ENCODE measurements at places on chromosomes 3 and 15.

DNA sequence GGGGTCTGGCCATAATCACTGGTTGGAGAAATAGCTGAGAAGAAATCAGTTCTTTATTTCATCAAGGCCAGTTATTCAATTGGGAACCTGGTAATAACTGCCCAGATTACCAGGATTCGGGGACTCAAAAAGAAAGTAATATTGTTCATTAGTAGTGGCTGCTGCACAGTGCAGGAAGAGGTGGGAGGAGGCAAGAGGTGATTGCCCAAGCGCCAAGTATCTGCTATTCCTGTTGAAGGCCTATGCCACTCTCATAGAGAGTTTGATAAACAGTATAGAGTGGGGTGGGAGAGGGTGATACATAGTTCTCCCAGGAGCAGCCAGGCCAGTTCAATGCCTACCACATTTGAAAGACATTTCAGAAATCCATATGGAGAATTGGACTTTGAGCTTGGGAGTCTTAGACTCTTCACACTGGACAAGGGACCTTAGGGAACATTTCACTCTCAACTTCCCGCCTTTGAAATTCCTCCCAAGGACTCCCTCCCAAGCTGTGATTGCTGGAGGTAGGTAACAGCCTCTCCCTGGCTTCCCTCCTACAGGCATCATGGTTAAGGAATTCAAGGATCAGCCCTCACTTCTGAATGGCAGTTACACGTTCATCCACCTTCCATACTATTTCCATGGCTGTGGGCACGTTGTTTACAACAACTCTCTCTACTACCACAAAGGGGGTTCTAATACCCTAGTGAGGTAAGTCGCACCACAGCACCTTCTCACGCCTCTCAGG is 59.8 kb downstream of the GLDN start:
- DNase-seq = no peak

DNA sequence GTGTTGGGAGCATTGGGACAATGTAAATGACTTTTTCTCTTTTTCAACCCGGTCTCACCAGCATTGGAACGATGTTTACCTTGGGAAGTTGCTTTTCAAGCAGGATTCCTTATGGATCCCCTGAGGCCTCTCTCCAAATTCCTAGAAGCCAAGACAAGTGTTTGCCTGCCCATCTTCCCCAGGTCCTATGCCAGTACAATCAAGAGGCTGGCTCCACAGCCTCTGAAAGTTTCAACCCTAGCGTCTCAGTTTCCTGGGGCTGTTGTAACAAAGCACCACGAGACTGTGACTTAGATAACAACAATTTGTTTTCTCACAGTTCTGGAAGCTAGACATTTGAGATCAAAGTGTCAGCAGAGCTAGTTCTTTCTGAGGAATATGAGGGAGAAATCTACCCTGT is 347.2 kb upstream of the UMPS start:
- DNase-seq = no peak

DNA sequence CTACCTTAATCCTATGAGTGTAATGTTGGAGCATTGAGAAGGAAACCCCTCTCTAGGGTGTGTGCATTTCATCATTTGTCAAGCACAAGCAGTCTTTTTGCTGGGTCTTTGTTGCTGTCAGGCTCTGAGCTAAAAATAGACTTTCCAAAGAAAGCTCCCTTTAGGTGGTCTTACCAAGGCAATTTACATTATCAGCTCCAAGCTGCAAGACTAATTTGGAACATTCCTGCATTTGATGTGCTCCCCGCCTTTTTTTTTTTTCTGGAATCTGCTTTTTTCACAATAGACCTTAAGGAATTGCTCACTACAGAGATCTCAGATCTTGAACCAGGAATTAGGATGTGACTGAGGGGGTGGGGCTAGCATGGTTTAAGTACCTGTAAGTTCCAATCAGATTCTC is 60.6 kb upstream of the STAC start:
- no peak for DNase-seq

- no peak for DNase-seq
Observed at GRCh38 chr3:180804916-180805315, 107.6 kb upstream of the FXR1 start.

- DNase-seq = peak; percentile 30
Observed at GRCh38 chr15:31489801-31490646, 163.4 kb downstream of the KLF13 start.

DNA sequence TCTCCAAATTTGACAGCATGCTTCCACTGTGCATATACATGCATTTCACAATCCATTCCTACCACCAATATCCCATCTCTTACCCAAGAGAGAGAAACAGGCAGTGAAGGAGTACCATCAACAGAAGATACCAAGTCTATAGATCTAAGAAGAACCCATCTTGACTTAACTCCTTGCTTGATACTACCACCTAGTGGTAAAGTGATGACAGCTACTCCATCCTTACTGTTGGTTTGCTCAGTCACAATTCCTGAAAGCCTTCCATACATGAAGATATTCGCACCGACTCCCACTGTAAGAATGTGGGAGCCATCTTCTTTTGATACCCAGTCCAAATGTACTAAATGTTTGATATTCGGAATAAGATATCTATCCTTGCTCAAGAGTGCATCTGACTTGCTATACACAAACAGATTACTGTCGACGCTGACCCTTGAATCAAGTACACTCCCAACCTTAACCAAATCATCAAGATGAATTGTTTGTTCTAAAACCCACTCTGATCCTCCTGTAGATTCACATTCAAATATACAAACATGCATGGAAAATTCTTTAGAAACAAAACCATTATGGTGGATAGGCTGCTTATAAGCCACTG is 123.1 kb downstream of the DMXL2 start:
- no peak for DNase-seq

DNA sequence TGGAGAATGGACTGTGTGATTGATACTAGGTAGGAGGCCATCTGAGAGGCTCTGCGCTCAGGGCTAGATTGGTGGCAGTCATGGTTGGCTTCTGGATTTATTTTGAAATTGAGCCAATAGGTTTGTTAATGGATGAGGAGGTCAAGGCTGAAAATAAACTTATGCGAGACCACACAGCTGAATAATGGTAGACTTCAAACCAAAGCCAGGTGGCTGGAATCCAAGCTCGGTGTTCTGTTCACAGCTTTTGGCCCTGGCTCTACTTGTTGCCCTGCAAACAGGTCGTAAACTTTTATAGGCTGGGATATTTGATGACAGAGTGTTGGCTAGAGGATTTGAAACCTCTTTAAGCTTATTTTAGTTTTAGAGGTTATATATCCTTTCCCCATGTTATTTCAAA is 160.4 kb downstream of the CHL1 start:
- no peak for DNase-seq

- DNase-seq = no peak
Observed at GRCh38 chr15:71510763-71511162, 299.6 kb upstream of the NR2E3 start.
